Upper lobe of right lung (tissue), 1 donor: ENCODE measurements at places on chromosomes 1 and 21. TPM values are rescaled to one million over a fixed set of nuclear protein-coding genes. Genes with fewer than 3 reads are reported as not detected.
A peak's percentile ranks its signal among the peaks of the same experiment; 100 is the strongest.

The SPATA46 gene
- total RNA-seq = not detected

DNA sequence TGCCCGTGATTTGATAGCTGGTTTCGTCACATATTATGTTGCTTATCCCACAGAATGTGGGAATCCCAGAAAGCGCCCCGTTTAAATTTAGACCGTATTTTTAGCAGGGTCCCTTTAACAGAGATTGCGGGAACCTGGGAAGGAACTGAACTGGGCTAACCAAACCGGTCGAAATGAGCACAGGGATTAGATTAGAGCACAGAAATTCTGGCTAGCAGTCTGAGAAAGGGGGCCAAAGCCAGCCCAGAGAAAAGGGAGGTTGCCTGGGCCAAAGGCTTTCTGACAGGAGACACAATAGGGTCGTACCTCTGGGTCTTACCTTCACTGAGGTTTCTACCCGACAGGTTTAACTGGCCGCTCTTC lies 327 bp downstream of the LRRC40 start:
- DNase-seq = no peak
- H3K4me1 ChIP-seq = peaks cover 47% of the 10 kb centered on the region
- H3K27ac ChIP-seq = peak overlapping the region; percentile 97
- H3K27me3 ChIP-seq = no peaks in the 10 kb centered on the region
- peak overlapping the region; percentile 94 for H3K4me3 ChIP-seq
- H3K36me3 ChIP-seq = peaks cover 17% of the 10 kb centered on the region

GRCh38 chr1:183089025-183089639 lies 65.9 kb downstream of the LAMC1 start:
- peaks cover 36% of the 10 kb centered on the region for H3K4me1 ChIP-seq
- no peaks in the 10 kb centered on the region for H3K36me3 ChIP-seq
- no peak for DNase-seq
- H3K4me3 ChIP-seq = no peak overlapping the region

DNA sequence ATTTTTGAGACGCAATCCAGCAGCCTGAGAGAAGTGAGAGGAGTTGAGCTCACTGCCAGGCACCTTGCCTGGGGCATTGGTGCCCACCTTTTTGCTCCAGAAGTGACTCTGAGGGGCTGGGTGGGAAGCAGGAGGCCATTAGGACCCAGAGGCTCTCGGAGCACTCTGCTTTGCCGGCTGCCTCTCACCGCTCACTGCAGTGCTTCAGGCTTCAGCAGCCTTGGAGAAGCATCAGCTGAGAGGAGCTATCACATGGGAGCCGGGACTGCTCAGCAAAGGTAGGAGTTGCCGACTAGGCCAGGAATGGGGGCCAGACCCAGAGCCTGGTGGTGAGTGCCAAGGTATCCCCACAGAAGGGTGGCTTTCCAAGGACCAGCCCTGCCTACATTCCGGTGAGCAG lies at the start of gene GPR61:
TSS of gene GPR61 (plus strand) at position 197 of the 400 bp plus-strand sequence. CDS start 3,151 bp downstream, outside the sequence.
- H3K4me3 ChIP-seq = no peak within 1 kb of the TSS
- no peak for DNase-seq
- H3K27me3 ChIP-seq = no peaks in the 10 kb centered on the region
- H3K27ac ChIP-seq = no peak within 1 kb of the TSS
- no peaks in the 10 kb centered on the region for H3K4me1 ChIP-seq

DNA sequence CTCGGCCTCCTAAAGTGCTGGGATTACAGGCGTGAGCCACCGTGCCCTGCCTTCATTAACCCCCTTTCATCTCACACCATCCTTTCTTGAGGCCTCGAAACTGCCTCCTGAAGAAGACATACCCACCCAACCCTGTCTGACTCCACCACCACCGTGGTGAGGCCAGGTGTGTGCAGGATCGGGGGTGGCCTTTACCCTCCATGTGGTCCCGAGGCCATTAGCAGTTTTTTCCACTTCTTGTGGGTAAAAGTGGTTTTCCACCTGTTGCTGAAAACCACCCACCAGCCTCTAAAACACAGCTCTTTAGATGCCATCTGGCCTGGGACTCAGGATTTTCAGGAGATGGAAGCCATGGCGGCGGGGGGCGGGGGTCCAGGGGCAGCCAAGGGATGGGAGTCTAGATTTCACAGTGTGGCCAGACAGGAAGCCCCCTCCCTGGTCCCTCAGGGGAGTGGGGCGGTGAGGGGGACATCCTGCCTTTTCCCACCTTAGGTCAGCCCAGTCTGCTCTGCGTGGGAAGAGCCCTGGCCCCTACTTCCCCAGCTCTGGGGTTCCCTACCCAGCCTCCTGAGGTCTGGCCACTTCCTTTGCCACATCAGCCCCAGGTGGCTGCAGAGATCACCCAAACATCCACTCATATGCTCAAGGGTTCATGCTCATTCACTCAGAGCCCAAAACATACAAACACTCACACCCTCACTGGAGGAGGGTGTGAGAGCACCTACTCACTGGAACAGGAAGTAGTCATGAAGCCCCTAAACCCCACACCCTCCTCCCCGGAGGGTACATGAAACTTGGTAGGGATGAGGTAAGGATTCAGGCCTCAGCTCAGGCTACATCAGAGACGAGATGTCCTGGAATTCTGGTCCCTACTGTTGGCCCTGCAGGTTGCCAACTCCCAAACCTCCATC lies 2.3 kb downstream of the FGR start:
- DNase-seq = no peak
- H3K4me3 ChIP-seq = peak overlapping the region; percentile 53
- no peaks in the 10 kb centered on the region for H3K36me3 ChIP-seq
- peak overlapping the region; percentile 87 for H3K27ac ChIP-seq

DNA sequence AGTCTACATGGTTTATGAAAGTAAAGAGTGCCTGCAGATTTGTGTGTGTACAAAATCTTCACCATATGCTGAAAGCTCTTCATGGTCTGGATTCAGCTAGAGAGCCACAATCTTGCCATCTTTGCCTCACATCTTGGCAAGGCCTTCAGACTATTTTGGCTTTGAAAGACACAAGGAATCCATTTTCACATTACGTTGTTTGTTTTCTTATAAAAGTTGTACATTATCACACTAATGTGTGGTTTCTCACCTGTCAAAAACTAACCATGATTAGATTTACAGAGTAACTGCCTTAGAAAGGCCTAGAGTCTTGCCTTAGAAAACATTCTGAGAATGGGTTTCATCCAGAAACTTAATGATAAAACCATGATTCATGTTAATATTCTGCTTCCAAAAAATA lies 494.6 kb downstream of the NEGR1 start:
- no peaks in the 10 kb centered on the region for H3K36me3 ChIP-seq
- DNase-seq = no peak
- no peaks in the 10 kb centered on the region for H3K4me1 ChIP-seq
- no peak overlapping the region for H3K27ac ChIP-seq
- no peak overlapping the region for H3K4me3 ChIP-seq

- no peak for DNase-seq
- H3K4me1 ChIP-seq = no peaks in the 10 kb centered on the region
- H3K36me3 ChIP-seq = peaks cover 17% of the 10 kb centered on the region
- H3K27ac ChIP-seq = no peak overlapping the region
- H3K27me3 ChIP-seq = no peaks in the 10 kb centered on the region
- no peak overlapping the region for H3K4me3 ChIP-seq
Measured at GRCh38 chr21:39169906-39170305, 13.3 kb downstream of the PSMG1 start.

DNA sequence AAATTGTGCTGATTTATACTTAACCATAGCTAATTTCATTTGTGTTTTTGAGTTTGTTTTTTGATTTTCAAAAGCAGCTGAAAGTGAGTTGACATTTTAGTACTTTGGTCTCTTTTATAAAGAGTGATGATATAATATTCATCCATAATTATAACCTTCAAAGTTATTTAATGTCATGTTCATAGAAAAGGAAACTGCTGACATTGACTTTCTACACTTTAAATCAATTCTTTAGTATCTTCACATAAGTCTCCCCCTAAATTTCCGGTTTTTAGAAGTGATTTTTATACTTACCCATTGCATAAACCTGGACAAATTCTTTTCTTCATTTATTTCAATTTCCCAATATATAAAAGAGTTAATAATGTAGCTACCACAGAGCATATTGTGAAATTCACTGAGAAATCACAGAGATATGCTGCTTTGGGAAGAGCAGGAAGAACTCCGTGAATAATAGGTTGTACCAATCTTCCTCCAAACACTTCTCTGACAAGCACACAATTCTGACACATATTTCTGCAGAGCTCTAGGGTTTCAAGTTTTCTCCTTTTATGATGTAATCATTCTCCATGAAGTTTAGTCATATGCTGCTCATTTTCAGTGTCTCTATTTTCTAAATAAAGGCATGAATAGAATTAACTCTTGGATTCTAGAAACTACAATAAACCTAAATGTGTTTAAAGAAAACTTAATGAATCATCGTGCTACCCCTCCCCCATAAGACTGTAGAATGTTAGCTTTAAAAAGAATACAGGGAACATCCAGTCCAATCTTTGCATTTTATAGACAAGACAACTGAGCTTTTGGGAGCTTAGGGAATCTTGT lies 25.6 kb upstream of the CDC42BPA start:
- no peak for DNase-seq
- peaks cover 7% of the 10 kb centered on the region for H3K4me1 ChIP-seq
- H3K36me3 ChIP-seq = no peaks in the 10 kb centered on the region
- no peak overlapping the region for H3K27ac ChIP-seq

GRCh38 chr1:52060822-52061221 lies 4.7 kb downstream of the BTF3L4 start:
- peaks cover 60% of the 10 kb centered on the region for H3K36me3 ChIP-seq
- no peaks in the 10 kb centered on the region for H3K27me3 ChIP-seq
- DNase-seq = no peak
- H3K4me3 ChIP-seq = no peak overlapping the region
- peaks cover 30% of the 10 kb centered on the region for H3K4me1 ChIP-seq

- no peak overlapping the region for H3K27ac ChIP-seq
- peaks cover 15% of the 10 kb centered on the region for H3K27me3 ChIP-seq
- no peak overlapping the region for H3K4me3 ChIP-seq
- peaks cover 7% of the 10 kb centered on the region for H3K4me1 ChIP-seq
- no peak for DNase-seq
Measured at GRCh38 chr21:31347435-31348032, 3.5 kb upstream of the TIAM1 start.

DNA sequence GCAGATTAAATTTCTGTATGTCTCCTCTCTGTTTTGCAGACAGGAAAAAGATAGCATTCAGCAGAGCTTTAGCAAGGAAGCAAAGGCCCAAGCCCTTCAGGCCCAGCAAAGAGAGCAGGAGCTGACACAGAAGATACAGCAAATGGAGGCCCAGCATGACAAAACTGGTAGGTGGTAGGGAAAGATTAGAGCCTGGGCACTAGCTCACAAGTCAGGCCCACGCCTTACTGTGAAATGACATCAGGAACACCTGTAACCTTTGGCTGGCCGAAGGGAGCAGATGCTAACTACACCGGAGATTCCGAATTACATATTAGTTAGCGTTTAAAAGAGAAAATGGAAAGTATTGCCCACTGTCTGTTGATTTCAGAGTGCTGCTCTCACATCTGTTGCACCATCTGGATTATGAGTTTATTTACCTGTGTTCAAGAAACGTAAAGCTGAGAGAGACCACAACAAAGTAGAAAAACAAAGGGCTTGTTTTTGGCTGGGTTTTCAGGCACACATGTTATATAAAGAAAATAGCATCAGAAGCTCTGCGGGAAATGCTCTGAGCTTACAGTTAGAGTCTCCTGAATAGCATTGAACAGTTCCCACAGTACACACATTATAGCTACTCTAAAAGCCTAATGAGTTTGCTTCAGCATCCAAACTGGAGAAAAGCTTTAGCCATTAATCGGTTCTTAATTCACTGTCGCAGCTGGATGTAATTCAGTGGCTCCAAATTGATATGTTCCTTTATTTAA lies 160.0 kb downstream of the SDCCAG8 start:
- peaks cover 2% of the 10 kb centered on the region for H3K4me1 ChIP-seq
- DNase-seq = no peak
- no peak overlapping the region for H3K4me3 ChIP-seq

GRCh38 chr21:36964398-36964797 lies 2.1 kb downstream of the HLCS start:
- H3K36me3 ChIP-seq = no peaks in the 10 kb centered on the region
- no peak overlapping the region for H3K4me3 ChIP-seq
- no peak for DNase-seq
- H3K27me3 ChIP-seq = no peaks in the 10 kb centered on the region
- no peak overlapping the region for H3K27ac ChIP-seq

DNA sequence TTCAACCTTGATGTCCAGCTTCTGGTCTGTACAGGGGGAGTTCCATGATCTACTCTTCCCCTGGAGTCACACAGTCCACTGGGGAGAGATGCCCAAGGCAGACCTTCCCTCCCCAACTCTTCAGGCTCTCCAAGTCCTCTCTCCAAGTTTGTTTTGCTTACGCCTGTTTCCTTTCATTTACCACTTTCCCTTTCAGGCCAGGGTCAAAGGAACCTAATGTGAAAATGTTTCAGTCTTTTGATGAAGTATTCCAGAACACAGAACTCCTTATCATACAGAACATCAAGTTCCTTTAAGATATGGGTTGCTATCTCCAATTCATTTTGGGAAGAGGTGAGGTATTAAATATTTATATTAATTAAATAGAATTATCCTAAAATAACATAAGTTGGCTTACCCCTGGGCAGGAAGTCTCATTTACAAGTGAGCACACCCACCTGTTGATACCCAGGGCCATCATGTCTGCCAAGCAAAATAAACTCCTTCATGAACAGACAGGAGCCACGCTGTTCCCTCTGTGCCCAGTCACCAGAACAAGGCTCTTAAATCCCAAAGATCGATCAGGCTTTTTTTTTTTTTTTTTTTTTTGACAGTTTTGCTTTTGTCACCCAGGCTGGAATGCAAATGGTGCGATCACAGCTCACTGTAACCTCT lies 82.2 kb upstream of the LYST start:
- no peaks in the 10 kb centered on the region for H3K27me3 ChIP-seq
- H3K4me3 ChIP-seq = no peak overlapping the region
- no peaks in the 10 kb centered on the region for H3K36me3 ChIP-seq
- H3K4me1 ChIP-seq = peaks cover 11% of the 10 kb centered on the region
- no peak for DNase-seq
- H3K27ac ChIP-seq = no peak overlapping the region

- H3K4me1 ChIP-seq = no peaks in the 10 kb centered on the region
- no peak for DNase-seq
- no peaks in the 10 kb centered on the region for H3K36me3 ChIP-seq
- no peak overlapping the region for H3K27ac ChIP-seq
Measured at GRCh38 chr1:38197312-38198061, 150.9 kb upstream of the POU3F1 start.

DNA sequence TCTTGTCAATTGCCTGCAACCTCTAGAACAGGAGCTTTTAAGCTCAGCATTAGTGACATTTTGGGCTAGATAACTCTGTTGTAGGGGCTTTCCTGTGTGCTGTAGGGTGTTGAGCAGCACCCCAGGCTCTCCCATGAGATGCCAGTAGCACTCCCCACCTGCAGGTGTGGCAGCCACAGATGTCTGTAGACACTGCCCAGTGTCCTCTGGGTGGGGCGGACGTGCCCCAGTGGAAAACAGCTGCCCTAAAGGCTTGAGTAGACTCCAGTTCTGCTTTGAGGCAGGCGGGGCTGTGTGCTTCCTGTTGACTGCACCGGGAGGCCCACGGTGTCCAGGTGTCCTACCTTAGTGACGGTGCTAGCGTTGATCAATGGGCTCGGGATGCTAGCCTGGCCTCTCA lies 16.9 kb upstream of the PWP2 start:
- peak; percentile 56 for DNase-seq
- peaks cover 14% of the 10 kb centered on the region for H3K4me1 ChIP-seq
- no peak overlapping the region for H3K27ac ChIP-seq
- no peak overlapping the region for H3K4me3 ChIP-seq
